MM.1S (cell line): ENCODE measurements at places on chromosomes 2 and 18.
A peak's percentile ranks its signal among the peaks of the same experiment; 100 is the strongest.

GRCh38 chr2:147214914-147215313, 629.9 kb upstream of the ACVR2A start:
- no peak for DNase-seq

GRCh38 chr2:198662905-198663304, 794.8 kb downstream of the SATB2 start:
- DNase-seq: no peak

GRCh38 chr2:238670111-238670585, 177.7 kb upstream of the TWIST2 start:
- peak; percentile 8 for DNase-seq

DNA sequence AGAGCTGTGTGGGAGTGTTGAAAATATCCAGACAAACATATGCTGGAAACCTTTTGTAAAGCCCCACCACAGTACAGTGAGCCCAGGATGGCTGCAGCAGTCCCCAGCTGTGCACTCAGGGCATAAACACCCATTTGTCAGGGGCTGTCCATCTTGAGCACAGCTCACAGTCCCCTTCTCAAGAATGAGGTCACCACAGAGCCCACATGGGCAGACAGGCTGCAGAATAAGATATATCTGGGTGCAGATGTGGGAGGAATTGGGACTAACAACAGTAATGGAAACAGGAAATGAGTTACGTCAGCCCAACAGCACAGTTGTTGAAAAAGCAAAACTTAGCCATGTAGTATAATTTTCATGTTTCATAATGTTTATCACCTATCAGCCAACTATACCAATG, 219.6 kb downstream of the ETAA1 start:
- DNase-seq: peak; percentile 24

GRCh38 chr18:8684577-8684976, 20.8 kb upstream of the MTCL1 start:
- no peak for DNase-seq

DNA sequence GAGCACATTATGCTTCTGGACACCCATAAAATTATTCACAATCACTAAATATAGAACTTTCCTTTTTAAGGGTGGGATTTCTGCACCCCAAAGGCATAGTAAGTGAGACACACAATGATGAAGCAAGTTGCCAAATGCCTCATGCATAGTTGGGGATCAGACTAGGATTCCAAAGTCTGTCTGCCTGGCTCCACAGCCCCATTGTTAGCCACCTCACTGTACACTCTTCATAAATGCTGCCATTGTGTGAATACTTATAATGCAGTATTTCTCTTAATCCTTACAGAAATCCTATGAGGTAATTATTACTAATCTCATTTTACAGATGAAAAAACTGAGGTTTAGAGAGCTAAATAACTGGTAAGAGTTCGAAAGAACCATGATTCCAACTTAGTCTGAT, 738.6 kb downstream of the ERBB4 start:
- DNase-seq: no peak

- DNase-seq: no peak
Observed at GRCh38 chr2:34112161-34112560, 513.1 kb upstream of the FAM98A start.

GRCh38 chr2:182597570-182598295, 118.3 kb upstream of the DNAJC10 start:
- no peak for DNase-seq

DNA sequence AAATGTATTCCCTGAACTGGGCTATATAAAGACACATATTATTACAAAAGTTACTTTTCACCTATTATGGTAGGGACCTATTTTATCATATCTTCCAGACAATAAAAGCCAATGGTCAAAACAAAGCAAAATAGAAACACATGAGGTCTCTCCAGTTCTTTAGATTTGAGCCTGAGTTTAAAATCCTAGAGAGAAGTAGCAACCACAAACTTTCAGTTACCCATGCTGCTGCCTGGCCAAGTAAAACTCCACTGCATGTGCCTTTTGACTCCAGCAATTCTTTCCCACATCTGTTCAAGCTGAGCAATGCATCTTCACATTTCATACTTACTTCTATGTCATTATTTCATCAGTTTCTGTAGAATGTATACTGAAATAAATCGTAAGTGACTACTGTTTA, 405.3 kb downstream of the STK39 start:
- DNase-seq: no peak

- no peak for DNase-seq
Observed at GRCh38 chr18:13633700-13634099, 92.7 kb downstream of the FAM210A start.

DNA sequence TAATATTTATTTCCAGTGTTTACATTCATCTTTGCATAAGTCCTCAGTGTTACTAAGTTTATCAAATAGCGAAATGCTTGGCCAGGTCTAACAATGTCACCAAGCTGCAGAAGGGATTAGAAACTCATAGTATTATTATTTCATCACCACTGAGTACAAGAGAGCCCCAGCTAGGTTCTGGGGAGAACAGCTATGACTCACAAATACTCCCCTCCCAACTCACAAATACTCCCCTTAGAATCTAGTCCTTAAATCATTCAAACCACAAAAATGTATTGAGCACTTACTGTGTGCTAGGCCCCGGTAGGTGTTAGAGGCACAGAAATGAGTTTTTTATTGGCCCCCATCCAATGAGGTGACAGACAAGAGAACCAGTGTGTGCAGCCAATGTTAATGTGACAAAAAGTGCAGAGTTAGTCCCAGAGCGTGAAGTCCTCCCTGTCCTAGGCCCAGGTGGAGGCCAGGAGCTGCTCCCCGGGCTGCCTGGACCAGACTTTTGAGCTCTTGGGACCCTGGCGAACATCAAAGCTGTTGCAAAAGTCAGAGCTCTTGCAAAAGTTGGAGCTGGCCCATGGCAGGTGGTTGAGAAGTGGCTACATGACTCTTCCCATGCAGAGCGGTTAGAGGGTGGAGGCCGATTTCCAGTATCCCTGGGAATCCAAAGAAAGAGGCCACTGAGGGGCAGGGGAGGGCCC, 9.8 kb downstream of the STEAP3 start:
- DNase-seq: no peak

- peak; percentile 80 for DNase-seq
Observed at GRCh38 chr18:55534547-55534946, 53.4 kb downstream of the TCF4 start.

- DNase-seq: no peak
Observed at GRCh38 chr2:241904791-241905710, 35.5 kb downstream of the RTP5 start.

- peak; percentile 68 for DNase-seq
Observed at GRCh38 chr2:237581751-237582746, 8.5 kb downstream of the RAB17 start.

- peak; percentile 99 for DNase-seq
Observed at GRCh38 chr2:8681786-8682692, at the start of gene ID2. Gene ID2, plus strand, starts transcription at chr2:8682056. Its CDS starts 110 bp downstream, at chr2:8682166.

DNA sequence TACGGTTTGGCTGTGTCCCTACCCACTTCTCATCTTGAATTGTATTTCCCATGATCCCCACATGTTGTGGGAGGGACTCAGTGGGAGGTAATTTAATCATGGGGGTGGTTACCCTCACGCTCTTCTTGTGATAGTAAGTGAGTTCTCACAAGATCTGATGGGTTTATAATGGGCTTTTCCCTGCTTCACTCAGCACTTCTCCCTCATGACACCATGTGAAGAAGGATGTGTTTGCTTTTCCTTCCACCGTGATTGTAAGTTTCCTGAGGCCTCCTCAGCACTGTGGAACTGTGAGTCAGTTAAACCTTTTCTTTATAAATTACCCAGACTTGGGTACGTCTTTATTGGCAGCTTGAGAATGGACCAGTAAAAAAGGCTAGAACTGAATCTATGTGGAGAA, 750.0 kb upstream of the ID2 start:
- no peak for DNase-seq

DNA sequence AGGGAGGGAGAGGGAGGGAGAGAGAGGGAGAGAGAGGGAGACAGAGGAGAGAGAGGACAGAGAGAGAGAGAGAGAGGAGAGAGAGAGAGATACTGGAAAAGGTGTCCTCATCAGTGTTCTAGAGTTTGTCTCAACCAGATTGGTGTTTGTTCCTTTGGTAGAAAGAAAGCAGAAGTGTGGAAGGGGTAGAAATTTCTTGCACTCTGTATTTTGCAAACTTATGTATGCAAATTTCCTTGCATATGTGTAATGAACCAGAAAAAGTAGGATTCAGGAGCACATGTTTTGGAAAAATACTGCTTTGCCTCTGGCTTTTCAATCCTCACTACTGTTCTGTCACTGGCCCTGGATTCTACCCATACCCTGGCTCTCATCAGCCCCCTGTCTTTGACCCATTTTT, 1.1 kb upstream of the SP140 start:
- no peak for DNase-seq

GRCh38 chr2:171921970-171922229, 361 bp upstream of the HAT1 start:
- DNase-seq: no peak

DNA sequence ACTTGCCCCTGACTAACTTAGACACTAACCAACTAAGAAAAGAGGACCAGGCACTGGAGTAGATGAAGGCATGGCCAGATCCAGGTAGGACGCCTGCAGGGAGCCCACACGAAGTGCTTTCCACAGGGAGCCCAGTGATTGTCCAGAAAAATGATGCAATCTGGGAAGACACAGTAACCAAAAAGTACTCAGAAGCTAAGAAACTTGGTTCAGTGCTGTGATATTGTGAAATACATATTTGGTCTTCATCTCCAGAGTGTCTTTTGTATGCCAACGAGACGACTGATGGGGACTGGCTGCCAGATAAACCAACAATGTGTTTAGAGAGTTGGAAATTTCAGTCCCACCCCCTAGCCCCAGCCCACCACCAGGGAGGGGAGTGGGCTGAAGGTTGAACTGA, 135.0 kb downstream of the SP3 start:
- DNase-seq: no peak
